ENCODE measurements at places on chromosomes 2 and 18.

- no peak for DNase-seq
These were observed 554.8 kb downstream of the DCC start for GRCh38 chr18:52894801-52895200.

DNA sequence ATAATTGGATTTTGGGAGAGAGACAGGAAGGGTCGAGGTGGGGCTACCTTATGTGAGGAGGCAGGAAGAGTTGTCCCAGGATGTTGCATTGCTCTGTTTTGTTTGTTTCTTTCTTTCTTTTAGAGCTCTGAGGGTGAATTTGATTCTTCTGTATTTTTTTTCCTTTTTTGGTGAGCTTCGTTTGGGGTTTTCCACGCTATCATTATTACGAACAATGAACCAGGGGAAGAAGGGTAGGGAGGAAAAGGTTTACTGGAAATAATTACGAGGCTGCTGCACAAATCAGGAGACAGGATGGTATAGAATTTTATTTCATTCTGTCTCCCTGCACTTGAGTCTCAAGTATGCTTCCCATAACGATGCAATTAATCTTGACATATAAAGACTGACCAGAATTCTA is 51.4 kb upstream of the ZNF516 start:
- no peak for DNase-seq

GRCh38 chr2:42941633-42942176 is 149.3 kb upstream of the HAAO start:
- DNase-seq, result no peak

DNA sequence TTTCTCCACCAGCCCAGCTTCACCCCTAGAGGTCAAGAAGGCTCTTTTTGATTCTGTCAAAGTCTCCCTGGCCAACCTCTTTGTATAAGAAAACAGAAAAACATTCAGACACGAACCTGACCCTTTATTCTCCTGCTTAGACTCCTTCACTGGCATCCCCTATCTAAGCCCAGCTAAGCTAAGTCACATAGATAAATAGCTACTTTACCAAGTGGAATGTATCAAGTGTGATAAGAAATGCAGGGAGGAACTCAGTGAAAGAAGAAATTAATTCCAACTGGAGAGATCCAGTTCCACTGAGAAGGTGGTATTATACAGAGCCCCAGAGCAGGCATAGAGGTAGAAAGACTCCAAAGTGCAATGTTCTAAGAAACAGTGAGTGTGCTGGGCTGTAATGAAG is 489.5 kb downstream of the TNS1 start:
- no peak for DNase-seq

DNA sequence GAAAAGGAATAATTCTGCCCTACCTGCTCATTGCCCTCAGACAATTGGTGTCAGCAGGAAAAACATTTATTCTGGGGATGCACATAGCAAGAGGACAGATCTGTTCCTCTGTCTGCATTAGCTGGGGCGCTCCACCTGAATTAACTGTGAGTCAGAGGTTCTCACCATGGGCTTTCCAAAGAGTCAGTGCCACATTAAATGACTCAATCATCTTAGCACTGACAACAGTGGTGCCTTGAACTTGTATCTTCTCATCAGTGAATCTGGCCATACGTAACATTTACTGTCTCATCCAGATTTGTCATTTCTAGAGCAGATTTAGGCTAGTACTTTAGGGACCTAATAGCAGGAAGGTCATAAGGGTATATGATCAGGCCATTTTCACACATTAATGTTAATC is 358.1 kb upstream of the CRIM1 start:
- no peak for DNase-seq

GRCh38 chr2:43129676-43130547 is 96.5 kb downstream of the ZFP36L2 start:
- DNase-seq, result no peak

- DNase-seq, result no peak
These were observed 132.5 kb upstream of the ID2 start for GRCh38 chr2:8549273-8549922.

DNA sequence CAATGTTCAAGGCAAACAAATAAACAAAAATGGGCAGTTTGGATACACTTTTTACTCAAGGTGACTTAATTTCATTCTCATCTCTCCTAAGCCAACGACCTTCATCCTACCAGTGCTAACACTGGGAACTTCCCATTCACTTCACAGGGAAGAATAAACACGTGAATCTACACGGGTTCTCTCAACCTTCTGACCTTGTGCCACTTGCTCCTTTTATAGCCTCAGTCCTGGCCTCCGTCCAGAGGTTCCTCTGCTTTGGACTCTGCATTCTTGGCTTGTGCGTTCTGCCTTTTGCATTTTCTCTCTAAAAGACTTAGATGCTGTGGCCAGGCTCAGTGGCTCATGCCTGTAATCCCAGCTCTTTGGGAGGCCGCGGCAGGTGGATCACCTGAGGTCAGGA is 13.8 kb downstream of the ZNF2 start:
- DNase-seq, result no peak

- no peak for DNase-seq
These were observed 44.9 kb upstream of the NDUFV2 start for GRCh38 chr18:9057646-9058045.

DNA sequence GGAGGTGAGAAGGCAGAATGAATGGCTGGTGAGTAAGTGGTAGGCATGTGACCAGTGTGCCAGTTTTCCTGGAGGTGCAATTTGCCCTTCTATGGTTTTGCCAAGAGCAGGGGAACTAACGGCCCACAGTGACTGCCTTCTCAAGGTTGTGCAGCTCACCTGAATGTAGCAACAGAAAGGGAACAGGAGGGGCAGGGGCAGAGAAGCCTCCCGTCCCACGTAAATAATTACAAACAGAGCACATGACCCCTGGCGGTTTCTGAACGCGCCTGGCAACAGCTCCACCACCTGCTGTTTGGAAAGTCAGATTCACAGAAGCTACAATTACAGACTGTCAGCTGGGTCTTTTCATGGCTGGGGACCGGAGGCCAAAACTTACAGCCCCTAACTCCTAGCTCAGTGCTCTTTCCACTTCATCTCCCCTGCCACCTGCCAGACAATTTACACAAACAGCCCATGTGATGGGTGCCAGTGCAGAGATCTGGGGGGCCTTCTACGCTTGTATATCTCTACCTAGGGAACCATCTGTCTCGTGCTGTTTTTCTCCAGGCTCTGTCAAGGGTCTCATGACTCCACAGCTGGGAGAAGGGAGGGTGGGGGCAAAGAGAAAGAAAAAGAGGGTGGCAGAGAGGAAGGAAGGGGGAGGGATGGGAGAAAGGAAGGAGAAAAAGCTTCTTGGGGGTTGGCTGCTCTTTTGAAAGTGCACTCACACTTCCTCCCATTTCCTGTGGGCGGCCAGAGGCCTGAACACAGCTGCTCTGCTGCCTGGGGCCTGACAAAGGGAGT is 69.6 kb downstream of the POLR1A start:
- peak; percentile 83 for DNase-seq

GRCh38 chr2:16773080-16773713 is 107.6 kb upstream of the CYRIA start:
- peak; percentile 42 for DNase-seq

- no peak for DNase-seq
These were observed 272.0 kb downstream of the TGIF1 start for GRCh38 chr18:3721771-3722648.

GRCh38 chr2:100292022-100292580 is 30.2 kb downstream of the LONRF2 start:
- DNase-seq, result peak; percentile 65
